Activated CD4-positive, alpha-beta T cell treated with anti-CD3 and anti-CD28 coated beads, Interleukin-2, amount 50 U/mL, for 24 hours (primary cell): ENCODE measurements at places on chromosomes 5 and 9.
A peak's percentile ranks its signal among the peaks of the same experiment; 100 is the strongest.

GRCh38 chr9:34907044-34907443 is 51.0 kb upstream of the PHF24 start:
- no peak for DNase-seq

GRCh38 chr9:99057665-99058625 is 47.0 kb upstream of the TGFBR1 start:
- DNase-seq = peak; percentile 65

- DNase-seq = no peak
Observed at GRCh38 chr9:7546261-7546660, 253.3 kb downstream of the DMAC1 start.

- no peak for DNase-seq
Observed at GRCh38 chr5:560792-561166, 36.5 kb upstream of the SLC9A3 start.

- no peak for DNase-seq
Observed at GRCh38 chr9:138069731-138070456, 192.3 kb downstream of the CACNA1B start.

DNA sequence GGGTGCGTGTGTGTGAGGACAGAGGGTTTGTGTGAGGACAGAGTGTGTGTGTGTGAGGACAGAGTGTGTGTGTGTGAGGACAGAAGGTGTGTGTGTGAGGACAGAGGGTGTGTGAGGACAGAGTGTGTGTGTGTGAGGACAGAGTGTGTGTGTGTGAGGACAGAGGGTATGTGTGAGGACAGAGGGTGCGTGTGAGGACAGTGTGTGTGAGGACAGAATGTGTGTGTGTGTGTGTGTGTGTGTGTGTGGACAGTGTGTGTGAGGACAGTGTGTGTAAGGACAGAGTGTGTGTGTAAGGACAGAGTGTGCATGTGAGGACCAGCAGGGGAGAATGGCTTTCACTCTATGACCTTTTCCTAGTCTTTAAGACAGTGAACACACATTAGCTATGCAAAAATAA is 63.1 kb upstream of the UBAC1 start:
- no peak for DNase-seq

- DNase-seq = no peak
Observed at GRCh38 chr9:127360829-127361228, 36.1 kb upstream of the SLC2A8 start.

- no peak for DNase-seq
Observed at GRCh38 chr9:136643596-136644342, 18.9 kb upstream of the EGFL7 start.

DNA sequence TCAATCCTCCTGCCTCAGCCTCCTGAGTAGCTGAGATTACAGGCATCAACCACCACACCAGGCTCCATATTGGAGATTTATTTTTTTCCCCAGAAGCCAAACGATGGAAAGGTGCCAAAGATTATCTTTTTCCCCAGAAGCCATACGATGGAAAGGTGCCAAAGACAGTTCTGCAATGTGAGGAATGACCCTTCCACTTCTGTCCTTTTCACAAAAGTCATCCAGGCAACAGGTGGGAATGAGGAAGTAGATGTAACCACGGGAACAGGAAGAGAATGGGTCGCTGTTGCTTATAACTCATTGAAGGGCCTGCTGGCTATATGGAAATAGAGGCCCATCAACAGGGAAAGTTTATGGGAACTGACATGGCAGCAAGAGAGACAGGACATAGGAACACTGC is 233.7 kb upstream of the MSX2 start:
- DNase-seq = no peak

- DNase-seq = no peak
Observed at GRCh38 chr5:97998941-97999340, 774.5 kb upstream of the RGMB start.

DNA sequence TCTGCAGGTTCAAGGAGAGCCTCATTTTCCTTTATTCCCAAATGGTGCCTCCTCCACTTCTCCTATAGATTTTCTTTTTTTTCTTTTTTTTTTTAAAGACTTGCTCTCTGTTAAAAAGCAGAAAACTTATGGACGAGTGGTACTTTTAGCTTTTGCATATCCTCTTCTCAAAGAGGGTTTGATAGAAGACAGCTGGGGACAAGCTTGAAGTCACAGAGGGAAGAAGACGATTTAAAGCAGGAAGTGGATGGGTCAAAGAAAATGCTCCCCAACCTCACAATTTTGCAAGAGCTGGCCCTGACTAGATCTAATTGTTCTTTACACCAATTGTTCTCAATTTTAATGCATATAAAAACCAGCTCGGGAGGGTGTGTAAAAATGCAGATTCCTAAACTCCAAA is 48.9 kb downstream of the APBA1 start:
- DNase-seq = no peak

DNA sequence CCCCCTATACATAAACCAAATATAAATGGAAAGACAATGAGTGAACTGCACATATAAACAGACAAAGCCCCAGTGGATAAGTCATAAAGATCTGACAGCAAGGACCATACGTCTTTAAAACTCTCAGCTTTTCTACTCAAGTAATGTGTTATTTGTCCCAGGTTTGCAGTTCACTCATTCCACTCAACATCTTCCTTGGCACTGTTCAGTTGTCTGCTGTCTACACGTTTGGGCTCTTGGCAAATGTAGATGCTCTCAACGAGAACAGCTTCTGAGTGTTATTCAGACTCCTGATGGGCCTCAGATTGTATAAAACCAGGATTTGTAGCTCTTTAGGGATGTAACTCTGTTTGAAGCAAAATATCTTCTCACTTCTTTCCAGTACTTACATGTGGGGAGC is 198.2 kb upstream of the SEMA6A start:
- no peak for DNase-seq

GRCh38 chr9:112900901-112901300 is 10.2 kb upstream of the SLC46A2 start:
- no peak for DNase-seq

- DNase-seq = no peak
Observed at GRCh38 chr5:16588434-16589214, 28.2 kb downstream of the RETREG1 start.

- no peak for DNase-seq
Observed at GRCh38 chr5:165333623-165334022, 1828.2 kb downstream of the MAT2B start.

DNA sequence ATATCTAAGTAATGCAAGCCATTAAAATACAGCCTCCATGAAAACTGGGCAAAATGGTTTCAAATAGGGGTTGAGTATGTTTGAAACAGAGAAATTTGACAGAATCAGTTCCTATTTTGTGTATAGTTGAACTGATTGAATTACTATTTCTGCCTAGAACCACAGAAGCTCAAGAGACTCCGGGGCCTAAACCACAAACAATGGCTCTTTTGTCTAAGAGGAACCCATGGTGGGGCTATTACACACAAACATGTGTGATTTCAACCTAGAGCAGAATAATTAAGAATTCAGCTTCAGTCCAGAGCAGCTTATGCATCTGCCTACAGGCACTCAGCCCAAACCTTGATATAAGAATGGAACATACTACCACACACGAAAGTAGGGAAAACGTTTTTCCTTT is 171.2 kb upstream of the MPDZ start:
- DNase-seq = no peak

DNA sequence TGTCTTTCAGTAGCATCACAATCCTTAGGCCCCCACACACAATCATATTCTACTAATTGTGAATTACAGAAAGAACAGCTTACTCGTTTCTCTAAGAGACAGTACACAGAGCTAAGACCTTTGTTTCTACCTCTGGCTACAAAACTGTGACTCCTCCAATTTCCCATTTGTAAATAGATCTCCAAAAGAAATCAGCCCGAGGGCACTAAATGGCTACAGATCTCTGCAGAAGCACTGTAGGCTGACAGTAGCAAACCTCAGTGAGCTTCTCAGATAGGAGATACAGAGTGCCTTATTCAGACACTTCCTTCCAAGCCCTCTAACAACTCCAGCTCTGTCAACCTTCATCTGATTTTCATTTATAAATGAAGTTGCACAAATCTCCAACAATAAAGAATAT is 51.0 kb downstream of the EFNA5 start:
- DNase-seq = no peak

- DNase-seq = no peak
Observed at GRCh38 chr9:132341177-132341840, 13.5 kb downstream of the SETX start.

- DNase-seq = no peak
Observed at GRCh38 chr5:66829826-66830225, 233.6 kb downstream of the MAST4 start.

- no peak for DNase-seq
Observed at GRCh38 chr9:88580961-88581360, 46.0 kb downstream of the NXNL2 start.

GRCh38 chr5:14009575-14009974 is 65.1 kb upstream of the DNAH5 start:
- no peak for DNase-seq

DNA sequence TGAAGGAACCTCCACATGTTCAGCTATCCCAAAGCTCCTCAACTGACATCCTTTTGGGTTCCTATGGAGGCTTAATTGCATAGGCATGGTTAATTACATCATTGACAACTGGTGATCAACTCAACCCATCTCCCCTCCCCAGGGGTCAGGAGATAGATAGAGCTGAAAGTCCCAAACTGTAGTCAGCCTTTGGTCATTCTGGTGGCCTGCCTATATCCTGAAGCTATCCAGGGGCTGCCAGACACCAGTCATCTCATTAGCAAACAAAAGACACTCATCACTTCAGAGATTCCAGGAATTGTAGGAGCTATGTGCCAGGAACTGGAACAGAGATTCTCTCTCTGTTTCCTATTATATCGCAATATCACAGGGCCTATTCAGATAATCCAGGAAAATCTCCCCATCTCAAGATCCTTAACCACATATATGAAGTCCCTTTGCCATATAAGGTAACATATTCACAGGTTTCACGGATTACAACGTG is 646.5 kb upstream of the GRAMD2B start:
- no peak for DNase-seq

- no peak for DNase-seq
Observed at GRCh38 chr9:89352451-89352850, 34.2 kb downstream of the SECISBP2 start.

DNA sequence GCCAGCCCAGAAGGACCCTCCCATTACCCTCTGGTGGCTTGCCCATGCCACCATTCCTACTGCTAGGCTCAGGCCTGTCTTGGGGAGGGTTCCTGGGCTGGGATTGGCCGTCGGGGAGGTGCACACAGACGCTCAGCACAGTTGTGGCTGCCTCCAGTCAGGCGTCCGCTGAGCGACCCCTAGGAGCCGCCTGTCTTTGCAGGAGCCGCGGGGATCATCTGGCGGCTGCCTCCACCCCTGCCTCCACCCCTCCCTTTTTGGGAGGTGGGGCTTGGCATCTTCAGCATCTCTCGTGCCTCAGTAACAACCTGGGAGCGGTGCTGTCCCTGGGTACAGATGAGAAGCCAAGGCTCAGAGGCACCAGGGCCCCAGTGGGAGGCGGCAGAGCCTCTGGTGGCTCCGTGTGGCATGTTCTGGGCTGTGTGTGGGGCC is 39.6 kb downstream of the RXRA start:
- DNase-seq = no peak

GRCh38 chr9:97980918-97981845 is 2.0 kb upstream of the ANP32B start:
- no peak for DNase-seq

- DNase-seq = no peak
Observed at GRCh38 chr5:178490935-178491652, 99.1 kb downstream of the COL23A1 start.

GRCh38 chr5:96051401-96051830 is 89.8 kb upstream of the ELL2 start:
- no peak for DNase-seq

GRCh38 chr5:88826646-88827585 is 56.1 kb downstream of the MEF2C start:
- DNase-seq = no peak

DNA sequence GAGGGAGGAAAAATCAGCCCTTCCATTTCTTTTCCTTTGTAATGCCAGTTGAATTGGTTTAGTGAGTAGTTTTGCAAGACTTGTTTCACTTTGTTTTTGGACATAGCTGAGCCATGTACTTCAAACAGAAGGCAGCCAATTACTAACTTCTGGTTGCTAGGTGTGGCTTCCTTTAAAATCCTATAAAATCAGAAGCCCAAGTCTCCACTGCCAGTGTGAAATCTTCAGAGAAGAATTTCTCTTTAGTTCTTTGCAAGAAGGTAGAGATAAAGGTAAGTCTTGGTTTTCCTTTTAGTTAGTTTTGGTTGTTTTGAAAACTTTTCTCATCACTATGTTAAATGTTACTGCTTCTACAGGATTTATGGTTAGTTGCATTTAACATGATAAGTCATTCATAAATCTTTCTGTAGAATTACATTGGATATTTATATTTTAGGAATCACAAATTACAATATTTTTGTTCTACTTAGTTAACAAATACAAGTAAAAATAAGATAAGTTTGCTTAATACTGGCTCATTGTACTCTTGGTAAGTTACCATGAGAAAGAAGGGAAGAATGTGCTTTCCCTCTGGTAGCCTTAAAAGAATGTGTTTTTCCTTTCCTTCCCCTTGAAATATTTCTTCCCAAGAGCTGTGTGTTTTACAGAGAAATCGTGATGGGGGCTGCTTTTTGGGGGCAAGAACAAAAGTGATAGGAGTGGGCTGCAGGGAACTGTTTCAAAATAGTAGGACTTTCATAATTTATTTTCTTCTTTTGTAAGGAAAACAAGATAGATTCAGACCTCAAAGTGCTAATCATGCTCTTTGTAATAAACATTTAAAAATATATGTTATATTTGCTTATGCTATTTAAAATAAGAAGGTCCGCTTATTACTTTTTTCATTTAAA is at the start of gene ANXA1:
TSS of gene ANXA1 (plus strand) at position 213 of the 890 bp plus-strand sequence. CDS start 6,671 bp downstream, outside the sequence.
- DNase-seq = no peak

GRCh38 chr5:93964421-93964820 is 223.0 kb upstream of the POU5F2 start:
- no peak for DNase-seq

- no peak for DNase-seq
Observed at GRCh38 chr9:15873573-15874177, 320.8 kb downstream of the CCDC171 start.

GRCh38 chr9:17191082-17191481 is 56.2 kb downstream of the CNTLN start:
- no peak for DNase-seq

- no peak for DNase-seq
Observed at GRCh38 chr5:167920589-167920988, 370.9 kb upstream of the WWC1 start.

- no peak for DNase-seq
Observed at GRCh38 chr5:132215329-132215728, 12.3 kb downstream of the P4HA2 start.

DNA sequence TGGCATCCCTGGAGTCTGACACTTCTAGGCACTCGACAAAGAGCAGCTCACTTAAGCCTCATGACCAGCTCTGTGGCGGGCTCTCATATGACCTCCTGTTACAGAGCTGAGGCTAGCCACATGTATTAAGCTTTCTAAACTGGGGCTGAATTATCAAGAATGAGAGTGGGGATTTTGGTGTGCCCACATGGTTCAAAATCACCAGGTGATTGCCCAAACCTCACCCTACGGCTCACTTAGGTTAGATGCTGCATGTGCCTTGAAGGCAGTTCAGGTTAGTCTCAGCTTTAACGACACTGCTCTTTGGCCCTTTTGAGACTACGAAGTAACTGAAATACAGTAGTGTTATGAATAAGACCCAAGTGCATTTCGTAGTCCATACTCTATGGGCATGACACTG is 39.4 kb upstream of the SMIM32 start:
- no peak for DNase-seq
